Osteoblast (primary cell): ENCODE measurements at places on chromosomes 2 and 18. TPM values are rescaled to one million over a fixed set of nuclear protein-coding genes. Genes with fewer than 3 reads are reported as not detected.

- DNase-seq, result peak; percentile 87
- H3K27me3 ChIP-seq, result no peaks in the 10 kb centered on the region
These were observed 124.2 kb upstream of the HS6ST1 start for GRCh38 chr2:128442891-128443302.

DNA sequence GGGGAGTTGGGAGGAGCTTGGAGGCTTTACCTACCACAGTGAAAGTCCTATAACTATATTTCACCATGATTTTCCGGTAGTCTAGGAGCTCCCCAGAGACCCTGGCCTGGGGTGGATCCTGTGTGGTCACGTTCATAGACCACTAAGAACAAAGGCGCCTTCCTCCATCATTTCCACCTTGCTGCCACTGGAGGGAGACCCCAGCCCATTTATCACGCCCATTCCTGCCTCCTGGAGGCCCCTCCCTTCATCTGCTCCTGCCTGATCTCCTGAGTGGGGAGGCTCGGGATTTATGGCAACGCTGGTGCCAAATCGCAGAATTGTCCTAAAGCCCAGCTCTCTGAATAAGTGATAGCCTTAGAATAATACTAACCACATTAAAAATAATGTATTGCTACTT is 507.6 kb upstream of the SPHKAP start:
- H3K36me3 ChIP-seq, result no peaks in the 10 kb centered on the region
- no peak overlapping the region for H3K4me3 ChIP-seq
- no peak overlapping the region for H3K27ac ChIP-seq
- H3K27me3 ChIP-seq, result no peaks in the 10 kb centered on the region

DNA sequence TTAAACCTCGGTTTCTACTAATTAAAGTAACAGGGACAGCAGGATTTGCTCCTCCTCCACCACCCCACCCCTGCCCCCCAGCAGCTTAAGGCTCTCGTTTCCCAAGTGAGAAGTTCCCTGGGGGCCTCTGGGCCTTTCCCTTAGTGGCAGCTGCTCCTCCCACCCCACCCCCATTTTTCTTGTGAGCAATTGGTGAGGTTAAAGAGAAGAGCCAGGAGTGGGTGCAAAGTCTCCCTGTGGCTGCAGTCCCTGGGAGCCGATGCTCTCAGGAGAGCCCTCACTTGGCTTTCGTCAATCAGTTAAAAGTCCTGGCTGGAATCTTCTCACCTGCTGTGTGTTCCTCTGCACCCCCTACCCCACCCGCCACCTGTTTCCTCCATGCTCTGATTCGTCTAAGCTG is 48.7 kb upstream of the AGAP1 start:
- H3K36me3 ChIP-seq, result no peaks in the 10 kb centered on the region
- H3K4me3 ChIP-seq, result no peak overlapping the region
- peaks cover 2% of the 10 kb centered on the region for H3K4me1 ChIP-seq
- peaks cover 3% of the 10 kb centered on the region for H3K27me3 ChIP-seq

SERPINB11 gene
- total RNA-seq, result not detected in 2 replicates

IFIH1 gene
- total RNA-seq, result 7.2 and 9.1 TPM in 2 replicates

DNA sequence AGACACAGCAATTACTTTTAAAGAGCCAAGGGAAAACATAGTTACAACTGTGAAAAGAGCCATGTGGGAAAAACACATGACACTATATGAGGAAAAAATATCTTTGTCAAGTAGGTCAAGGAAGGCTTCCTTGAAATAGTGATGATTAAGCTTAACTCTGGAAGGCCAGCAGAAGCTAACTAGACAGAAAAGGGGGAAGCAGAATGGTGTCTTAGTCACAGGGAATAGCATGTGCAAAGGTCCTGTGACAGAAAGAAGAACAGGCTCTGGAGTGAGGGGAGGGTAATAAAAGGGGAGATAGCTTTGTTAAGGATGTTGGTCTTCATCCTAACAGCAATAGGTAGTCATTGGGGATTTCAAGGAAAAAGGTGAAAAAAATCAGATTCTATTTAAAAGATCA is 64.0 kb downstream of the ARHGAP25 start:
- H3K36me3 ChIP-seq, result no peaks in the 10 kb centered on the region
- peaks cover 23% of the 10 kb centered on the region for H3K27me3 ChIP-seq
- no peak for DNase-seq
- no peak overlapping the region for H3K27ac ChIP-seq
- H3K4me3 ChIP-seq, result no peak overlapping the region

DNA sequence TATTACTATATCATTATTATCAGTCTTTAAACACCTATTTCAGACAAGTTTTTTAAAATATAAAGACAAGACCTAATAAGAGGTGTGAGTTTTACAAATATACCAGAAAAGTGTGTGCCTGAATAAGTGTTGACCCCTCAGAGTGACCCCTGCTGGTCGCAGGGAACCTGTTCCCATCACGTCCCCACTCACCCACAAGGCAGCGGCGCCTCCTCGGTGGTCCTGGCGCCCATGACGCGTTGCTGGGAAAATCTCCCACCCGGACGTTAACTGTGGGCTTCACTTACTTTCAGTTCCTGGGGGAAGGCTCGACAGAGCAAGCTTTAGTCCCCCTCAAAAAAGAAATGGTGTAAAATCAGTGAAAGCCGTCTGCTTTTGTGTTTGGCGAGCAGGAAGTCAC is 93.5 kb downstream of the TMEM18 start:
- H3K36me3 ChIP-seq, result no peaks in the 10 kb centered on the region
- no peak overlapping the region for H3K27ac ChIP-seq
- no peaks in the 10 kb centered on the region for H3K4me1 ChIP-seq
- H3K4me3 ChIP-seq, result no peak overlapping the region
- H3K27me3 ChIP-seq, result no peaks in the 10 kb centered on the region
